ENCODE measurements at places on chromosomes 6 and 20.

DNA sequence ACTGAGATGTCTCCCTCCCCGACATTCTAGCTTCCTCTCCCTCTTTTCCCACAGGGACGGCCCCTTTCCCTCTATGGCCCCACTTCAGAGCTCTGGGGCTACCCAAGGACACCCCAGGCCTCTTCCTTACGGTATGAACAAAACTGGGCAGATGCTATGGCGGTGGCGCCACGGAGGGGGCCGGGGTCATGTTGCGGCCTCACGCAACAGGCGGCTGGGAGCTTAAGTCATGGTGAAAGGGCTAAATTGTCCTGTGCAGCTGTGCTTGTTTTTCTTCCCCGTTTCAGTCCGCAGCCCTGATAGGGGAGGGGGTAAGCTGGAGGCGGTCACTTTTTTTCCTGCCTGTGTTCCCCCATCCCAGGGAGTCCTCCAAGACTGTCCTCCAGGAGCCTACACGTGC lies 17.6 kb upstream of the KIAA1755 start:
- no peak for DNase-seq

DNA sequence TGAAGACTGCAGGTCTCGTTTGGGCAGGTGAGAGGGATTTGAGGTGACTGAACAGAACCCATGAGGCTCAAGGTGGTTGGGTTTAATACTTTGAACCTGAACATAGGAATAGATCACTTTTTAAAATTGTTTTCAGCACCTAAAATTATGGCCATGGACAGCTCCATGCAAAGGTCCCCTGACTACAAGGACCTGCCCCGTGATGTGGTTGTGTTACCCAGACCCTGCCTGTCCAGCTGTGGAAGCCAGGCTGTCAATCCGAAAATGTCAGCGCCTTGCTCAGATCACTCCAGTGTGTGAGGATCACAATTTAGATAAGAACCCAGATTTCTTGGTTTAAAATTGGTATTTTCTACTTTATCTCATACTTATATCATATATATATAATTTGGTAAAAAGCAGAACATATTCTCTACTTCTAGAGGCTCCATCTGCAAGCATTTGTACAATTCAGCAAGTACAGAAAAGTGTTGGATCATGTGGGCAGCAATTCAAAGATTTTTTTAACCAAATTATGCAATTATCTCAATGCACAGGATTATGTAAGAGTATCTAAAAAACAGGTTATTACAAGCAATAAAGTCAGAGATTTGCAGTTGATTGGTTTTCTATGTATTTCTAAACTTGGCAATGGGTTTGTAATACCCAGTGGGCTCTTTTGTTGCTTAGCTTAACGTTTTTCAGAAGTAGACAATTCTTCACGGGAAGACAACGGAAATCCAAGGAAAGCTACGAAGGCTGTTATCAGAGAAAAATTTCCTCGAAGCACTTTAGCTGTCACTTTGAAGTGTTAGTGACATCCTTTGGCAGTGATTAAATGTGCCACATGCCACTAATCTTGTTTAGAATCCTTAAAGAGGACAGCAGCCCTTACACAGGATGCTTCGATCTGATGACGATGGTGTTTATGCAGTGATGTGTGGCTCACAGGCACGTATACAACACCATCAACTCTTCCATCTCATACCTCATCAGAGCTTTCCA lies 24.1 kb upstream of the RPS6KA2 start:
- no peak for DNase-seq

GRCh38 chr20:22819784-22820183 lies 215.3 kb upstream of the SSTR4 start:
- DNase-seq: no peak

DNA sequence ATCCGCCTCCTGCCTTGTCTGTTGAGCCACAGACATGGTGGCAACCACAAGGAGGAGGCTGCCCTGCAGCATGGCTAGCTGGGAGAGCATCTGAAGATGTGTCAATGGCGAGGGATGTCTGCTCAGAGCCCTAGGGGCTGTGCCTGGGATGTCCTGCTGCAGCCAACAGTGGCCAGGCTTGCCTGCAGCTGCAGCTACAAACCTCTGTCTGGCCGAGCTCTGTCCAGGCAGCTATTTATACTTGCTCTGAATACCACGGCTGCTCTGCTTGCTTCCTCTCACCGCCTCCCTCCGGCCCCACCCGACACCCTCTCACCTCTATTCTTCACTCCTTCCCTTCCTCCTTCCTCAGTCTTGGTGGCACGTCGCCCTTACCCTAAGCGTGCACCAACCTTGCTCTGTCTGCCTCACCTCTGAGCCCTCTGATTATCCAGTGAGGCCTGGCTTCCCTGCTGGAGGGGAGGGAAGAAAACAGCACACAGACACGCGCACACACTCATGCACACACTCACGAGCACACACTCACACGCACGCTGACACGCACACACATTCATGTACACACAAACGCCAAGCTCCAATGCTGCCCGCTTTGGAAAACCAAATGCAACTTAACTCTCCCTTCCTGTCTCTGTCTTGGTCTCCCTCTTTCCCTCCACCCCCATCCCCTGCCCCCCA lies at the start of gene ANGPT4:
ANGPT4 (minus strand) TSS at position 210 of the 675 bp plus-strand sequence; CDS start at position 90, 120 bp downstream.
- DNase-seq: peak; percentile 14

DNA sequence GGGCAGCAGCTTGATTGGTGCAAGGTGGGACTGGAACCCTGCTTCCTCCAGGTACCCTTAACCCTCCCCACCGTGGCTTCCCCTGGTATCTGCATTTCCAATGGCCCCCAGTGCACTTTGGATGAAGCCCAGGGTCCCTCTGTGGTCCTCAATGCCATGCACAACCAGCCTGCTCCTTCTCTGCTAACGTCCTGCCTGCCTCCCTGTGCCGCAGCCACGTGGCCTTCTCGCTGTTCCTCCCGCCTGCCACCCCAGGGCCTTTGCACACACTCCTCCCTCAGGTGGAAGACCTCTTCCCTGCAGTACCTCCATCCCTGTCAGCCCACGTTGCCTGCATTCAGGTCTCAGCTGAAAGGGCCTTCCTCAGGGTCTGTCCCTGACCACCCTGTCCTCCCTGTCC lies 101.6 kb downstream of the BMP7 start:
- no peak for DNase-seq

GRCh38 chr6:39086294-39086693 lies 28.7 kb downstream of the SAYSD1 start:
- no peak for DNase-seq

GRCh38 chr6:109073344-109074132 lies 21.1 kb downstream of the SESN1 start:
- DNase-seq: peak; percentile 71

DNA sequence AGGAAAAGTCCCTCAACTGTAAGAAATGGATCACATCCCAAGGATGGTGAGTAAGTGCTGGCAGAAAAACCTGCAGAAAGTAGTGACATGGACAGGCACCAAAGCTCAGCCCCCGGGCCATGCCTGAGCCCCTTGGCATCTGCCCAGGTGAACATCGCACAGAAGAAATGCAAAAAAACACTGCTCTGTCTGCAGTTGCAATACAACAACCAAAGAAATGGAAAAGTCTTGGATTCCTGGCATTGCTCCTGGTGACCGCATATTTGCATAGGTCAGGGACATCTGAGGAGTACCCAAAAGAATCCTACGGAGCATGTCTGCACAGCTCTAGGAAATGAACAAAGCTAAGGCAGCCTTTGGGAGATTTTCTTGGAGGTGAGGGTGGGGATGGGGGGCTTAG lies 63.1 kb upstream of the PTPRT start:
- DNase-seq: no peak

- DNase-seq: no peak
Measured at GRCh38 chr20:9015984-9016324, 52.9 kb upstream of the PLCB4 start.

DNA sequence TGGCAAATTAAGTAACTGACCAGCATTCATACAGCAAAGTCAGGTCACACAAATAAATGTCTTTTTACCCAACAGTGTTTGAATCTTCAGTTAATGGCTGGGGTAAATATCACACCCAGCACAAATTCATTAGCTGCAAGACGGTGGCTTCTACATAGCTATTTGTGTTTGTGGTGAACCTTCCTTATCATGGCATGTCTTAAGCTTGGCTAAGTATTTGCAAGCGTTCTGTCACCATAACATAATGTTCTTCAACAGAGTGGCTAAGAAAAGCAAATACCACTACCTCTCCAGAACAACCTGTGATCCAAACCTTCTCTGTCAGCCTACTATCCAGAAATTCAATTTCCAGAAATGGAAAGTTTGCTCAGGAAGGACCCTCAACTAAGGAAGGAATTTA lies 255.6 kb upstream of the TAB2 start:
- DNase-seq: no peak

DNA sequence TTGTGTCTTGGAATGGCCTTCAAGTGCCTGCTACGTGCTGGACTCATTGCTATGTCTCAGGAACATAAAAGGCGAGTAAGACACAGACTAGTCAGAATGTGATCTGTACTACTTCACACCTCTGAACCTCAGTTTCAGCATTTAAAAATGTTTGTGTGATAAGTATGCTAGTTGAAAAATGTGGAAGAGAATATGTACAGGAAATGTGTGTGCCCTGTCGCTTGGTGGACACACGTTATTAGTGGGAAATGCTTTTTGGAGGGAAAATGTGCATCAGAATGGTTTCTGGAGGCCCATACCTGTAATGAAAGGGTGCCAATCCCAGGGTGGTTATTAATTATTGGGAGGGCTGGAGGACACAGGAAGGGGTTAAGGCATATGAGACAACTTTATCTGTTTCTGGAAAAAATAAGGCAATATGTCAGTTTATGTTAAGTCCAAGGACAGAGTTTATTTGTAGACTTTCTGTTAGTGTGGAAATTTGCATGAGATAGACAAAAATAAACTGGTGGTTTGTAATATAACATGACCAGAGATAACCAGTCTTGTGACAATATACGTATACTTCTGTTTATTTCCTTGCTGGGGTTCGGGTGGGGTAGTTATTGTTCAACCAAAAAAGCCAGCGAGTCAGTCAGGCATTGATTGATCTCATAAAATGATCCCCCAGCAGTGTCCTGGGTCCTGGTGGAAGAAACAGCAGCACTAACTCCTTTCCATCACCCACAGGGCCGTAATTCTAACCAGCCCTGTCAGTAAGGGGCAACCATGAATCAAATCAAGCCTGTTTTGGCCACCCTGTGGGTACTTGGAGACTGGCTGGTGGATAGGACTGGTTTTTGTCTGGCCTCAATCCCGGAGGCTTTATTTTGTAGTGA lies 117.9 kb downstream of the JARID2 start:
- no peak for DNase-seq

- DNase-seq: no peak
Measured at GRCh38 chr6:36663504-36664446, 14.7 kb upstream of the CDKN1A start.

DNA sequence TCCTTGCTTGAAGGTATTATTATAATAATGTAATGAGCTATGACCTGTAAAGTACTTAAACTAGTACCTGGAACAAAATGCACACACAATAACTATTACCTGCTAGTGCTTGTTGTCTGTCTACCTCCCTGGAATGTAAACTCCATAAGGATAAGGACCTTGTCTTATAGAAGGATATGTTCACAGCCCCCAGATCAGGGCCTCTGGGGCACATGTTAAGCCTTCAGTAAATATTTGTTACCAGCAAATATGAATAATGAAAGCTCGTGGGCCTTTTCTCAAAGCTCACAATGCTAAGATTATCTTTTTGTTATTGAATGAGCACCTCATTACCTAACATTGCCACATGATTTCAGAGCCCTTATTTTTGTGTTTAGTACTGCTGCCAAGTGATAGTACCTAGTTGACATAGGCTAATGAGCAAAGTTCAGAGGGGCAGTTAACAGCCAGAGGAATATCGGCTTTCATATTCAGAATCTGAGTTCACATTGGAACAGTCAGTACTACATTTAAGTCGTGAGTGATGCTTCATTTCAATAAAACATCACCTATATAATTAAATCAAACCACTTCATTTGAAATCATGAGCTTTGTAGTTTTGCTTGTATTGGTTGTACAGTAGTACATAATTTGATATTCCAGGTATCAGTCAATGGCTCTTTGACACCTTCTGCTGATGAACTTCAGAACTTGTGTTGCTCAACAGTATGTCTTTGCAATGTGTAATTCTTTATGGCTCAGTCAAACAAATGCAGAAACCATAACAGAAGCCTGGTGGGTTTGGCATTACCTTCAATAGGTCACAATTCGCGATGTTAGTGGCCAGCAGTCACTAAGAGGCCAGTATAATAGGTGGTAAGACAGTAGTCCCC lies 11.8 kb upstream of the SMLR1 start:
- no peak for DNase-seq

GRCh38 chr6:82246370-82246769 lies 1.2 kb downstream of the IBTK start:
- DNase-seq: no peak

DNA sequence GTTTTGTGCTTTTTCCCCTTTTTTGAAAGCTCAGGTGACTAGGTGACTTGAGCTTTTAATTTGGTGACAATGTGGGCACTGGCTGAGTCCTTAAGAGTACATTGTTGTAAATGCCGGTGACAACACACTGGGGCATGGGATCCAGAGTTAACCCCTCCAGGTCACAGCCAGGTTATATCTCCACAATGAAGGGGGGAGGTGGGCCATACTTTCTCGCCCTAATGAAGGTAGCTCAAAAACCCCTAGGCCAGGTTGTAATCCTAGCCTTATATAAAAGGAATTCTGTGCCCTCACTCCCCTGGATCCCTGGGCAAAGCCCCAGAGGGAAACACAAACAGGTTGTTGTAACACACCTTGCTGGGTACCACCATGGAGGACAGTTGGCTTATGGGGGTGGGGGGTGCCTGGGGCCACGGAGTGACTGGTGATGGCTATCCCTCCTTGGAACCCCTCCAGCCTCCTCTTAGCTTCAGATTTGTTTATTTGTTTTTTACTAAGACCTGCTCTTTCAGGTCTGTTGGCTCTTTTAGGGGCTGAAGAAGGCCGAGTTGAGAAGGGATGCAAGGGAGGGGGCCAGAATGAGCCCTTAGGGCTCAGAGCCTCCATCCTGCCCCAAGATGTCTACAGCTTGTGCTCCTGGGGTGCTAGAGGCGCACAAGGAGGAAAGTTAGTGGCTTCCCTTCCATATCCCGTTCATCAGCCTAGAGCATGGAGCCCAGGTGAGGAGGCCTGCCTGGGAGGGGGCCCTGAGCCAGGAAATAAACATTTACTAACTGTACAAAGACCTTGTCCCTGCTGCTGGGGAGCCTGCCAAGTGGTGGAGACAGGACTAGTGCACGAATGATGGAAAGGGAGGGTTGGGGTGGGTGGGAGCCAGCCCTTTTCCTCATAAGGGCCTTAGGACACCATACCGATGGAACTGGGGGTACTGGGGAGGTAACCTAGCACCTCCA lies 2.2 kb upstream of the VEGFA start:
- no peak for DNase-seq

Data from Kasumi-1 (cell line).